WTC11 (cell line): ENCODE measurements at places on chromosomes 4 and X. TPM values are rescaled to one million over a fixed set of nuclear protein-coding genes. Genes with fewer than 3 reads are reported as not detected.

DNA sequence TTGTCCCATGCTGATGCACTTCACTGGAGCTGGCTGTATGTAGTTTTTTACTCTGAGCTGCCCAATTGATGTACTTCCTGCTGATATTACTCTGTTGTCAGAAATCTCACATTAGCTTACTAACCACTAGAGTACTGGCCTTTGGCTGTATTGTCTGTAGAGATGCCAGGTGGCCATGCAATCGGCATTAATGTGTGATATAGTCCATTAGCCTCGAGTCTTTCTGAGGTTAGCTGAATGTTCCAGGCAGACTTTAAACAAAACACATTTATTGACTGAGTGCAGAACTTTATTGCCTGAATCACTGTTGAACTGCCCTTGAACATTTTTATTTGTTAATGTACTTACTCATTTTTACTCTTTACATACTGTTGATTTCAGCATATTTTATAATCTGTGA is 335.2 kb downstream of the PCDH10 start:
- no peak for DNase-seq

DNA sequence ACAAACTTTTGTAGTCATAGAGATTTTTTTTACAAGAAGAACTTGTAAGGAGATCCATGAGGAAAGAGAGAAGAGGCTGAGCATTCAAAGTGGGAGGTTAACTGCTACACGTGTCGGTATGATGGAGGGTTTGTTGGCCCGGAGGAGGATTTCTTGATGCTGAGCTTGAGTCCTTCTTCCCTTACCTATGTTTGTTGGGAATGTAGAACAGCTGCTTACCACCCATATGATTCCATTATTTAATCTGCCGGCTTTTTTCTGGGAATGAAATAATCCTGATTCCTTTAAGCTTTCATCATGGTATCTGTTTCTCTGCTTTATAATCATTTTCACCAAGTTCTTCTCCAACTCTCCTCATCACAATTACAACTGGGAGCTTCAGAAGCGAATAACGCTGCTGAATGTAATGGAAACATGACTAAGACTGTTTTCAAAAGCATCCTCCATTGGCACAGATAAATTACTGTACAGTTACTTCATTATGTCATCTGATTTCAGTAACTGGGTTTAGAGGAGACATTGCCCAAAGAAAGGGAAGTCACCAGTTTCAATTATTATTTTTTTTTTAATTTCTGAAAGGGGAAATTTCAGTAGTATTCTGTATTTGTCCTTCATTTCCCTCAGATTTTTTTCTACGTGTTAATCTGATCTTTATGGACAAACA is 420.6 kb downstream of the SPRY1 start:
- DNase-seq: no peak

- no peak for DNase-seq
These were observed 5.9 kb downstream of the NKX1-1 start for GRCh38 chr4:1400191-1400805.

DNA sequence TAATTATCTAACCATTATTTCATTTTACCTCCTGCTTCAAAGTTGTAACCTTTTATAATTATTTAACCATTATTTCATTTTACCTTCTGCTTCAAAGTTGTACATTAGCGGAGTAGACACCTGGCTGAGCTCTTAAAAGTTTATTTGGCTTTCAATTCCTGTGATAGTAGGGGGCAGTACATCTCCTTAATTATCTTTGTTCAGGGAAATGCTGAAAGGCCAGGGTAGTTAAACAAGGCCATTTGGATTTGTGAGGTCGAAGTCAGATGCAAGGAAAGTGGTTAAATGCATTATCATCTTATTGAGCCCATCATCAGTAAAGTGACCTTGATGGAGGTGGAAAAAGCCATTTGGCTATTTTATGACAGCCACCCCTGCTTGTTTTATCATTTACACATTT is 210.6 kb downstream of the TENM3 start:
- DNase-seq: no peak

DNA sequence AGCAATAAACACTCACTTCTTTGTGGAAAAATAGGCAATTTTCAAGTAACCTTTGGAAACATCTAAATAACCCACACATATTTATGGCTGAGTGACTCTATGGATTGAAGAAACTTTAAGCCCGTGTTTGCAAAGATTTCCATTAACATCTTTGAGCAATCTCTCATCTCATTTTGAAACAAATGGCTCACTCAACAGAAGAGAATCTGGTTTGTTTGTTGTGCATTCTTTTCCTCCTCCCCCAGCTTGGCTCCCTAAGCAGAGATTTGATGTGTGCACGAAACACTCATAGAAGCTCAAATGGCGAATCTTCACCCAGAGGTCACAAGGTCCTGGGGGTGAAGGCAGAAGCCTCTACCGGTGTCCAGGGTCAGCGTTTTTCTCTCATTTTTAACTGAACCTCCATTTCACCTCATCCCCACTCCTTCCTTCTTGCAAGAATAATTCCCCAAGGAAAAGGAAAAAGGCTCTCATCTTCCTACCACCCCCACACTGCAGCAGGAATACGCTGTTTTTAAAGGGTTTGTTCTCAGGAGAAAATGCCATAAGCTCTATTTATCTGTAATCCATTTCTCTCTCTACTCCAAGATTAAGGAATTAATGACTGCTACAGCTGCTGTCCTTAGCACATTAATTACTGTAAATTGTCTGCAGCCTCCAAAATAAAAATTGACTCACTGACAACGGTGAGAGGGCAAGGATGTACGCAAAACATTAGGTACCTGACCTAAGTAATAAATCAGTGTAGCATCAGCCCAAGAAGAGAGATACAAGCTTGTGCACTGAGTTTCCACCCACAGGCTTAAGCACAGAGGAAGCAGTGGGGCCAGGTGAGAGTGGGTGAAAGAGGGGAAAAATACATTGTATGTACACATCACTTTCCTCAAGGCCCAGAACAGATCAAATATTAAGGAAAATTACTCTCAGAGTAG is 307.6 kb upstream of the NOCT start:
- no peak for DNase-seq

DNA sequence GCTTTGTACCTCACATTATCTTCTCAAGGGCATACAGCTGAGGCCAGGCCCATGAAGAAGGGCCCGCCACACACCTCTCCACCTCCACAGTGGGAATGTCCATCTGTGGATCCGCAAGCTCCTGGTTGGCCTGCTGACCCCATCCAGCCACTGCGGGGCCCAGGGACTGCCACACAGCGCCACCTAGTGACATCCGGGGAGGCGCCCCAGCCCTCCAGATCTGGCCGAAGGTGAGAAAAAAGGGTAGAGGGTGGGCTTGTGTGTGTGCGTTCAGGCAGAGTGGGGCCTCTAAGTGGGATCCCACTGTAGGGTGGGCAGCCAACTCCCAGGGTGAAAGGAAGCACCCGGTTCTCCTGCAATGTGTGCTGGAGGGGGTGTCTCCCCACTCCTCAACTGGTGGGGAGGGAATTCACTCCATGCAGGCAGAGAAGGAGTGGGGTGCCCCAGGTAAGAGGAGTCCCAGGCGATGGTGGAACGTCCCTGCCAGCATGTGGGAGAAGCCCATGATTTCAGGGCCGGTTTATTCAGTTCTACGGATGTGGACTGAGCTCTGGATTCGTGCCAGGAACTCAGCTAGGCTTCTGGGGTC is 117.3 kb downstream of the ENPP6 start:
- no peak for DNase-seq

Gene NKX6-1
- total RNA-seq: 0.09 to 0.14 TPM (median 0.09 TPM) in 3 replicates

Gene DUSP21
- not detected in 3 replicates for total RNA-seq

Gene RBBP7
- total RNA-seq: 113 to 120 TPM (median 118 TPM) in 3 replicates

Gene HSPA4L
- 6.9 to 9.9 TPM (median 9.6 TPM) in 3 replicates for total RNA-seq
